ENCODE measurements at places on chromosomes 4 and X. TPM values are rescaled to one million over a fixed set of nuclear protein-coding genes. Genes with fewer than 3 reads are reported as not detected.
A peak's percentile ranks its signal among the peaks of the same experiment; 100 is the strongest.

DNA sequence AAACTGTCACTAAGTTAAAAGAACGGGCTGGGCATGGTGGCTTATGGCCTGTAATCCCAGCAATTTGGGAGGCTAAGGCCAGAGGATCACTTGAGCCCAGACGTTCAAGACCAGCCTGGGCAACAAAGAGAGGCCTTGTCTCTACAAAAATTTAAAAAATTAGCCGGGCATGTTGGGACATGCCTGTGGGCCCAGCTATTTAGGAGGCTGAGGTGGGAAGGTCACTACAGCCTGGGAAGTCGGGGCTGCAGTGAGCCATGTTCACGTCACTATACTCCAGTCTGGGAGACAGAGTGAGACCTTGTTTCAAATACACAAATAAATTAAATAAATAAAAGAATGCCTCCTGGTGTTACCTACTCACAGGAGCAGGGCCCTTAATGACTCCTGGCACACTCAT is 69.5 kb downstream of the APBB2 start:
- DNase-seq, result no peak

DNA sequence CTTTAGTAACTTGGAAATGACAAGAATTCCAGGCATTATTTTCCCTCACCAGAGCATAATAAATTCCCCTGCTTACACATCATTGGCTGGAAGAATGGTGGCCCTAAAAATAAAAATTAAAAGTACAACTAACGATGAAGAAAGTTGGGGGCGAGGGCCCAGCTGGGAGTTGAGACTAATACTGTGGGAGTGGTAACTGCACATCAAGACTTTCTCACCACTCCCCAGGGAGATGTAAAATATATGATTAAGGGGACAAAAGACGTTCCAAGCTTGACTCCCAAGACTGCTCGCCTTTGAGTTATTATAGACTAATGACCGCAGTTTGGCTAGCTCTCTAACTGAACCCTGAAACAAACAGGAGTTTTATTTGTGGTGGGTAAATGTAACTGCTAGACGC is 30.0 kb downstream of the SMIM31 start:
- no peak for DNase-seq

CTAG2 gene
- not detected for total RNA-seq

OTC gene
- not detected for total RNA-seq

DNA sequence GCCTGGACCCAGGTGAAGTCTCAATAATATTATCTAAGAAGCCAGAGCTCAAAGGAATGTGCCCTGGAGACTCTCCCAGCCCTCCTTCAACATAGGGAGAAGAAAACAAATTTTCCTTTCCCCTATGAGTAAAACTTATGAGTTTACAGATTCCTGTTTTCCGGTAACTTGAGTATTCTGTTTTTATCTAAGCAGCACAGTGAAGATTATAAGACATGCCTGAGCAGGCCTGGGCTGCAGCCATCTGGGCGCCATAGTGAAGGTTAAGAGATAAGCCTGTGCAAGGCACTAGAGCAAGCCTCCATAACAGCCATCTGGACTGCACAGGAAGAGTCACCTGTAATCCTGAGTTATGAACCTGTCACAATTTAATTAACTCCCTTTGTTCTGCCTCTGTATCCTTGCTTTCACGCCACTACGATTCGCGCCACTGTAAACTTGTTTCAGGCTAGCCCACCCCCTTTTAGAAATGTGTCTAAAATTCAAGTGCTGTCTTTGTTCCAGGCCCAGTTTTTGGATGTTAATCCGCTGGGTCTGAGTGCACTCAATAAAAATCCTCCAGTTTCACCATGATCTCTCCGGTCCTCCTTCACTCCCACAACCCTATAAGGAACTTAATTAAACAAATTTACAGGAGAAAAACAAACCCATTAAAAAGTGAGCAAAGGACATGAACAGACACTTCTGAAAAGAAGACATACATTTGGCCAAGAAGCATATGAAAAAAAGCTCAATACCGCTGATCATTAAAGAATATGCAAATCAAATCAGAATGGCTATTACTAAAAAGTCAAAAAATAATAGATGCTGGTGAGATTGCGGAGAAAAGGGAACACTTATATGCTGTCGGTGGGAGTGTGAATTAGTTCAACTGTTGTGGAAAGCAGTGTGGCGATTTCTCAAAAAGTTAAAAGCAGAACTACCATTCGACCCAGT is 189.5 kb downstream of the APBB2 start:
- peak; percentile 33 for DNase-seq

- peak; percentile 47 for DNase-seq
Observed at GRCh38 chr4:113921089-113921794, 58.2 kb downstream of the ARSJ start.

DOCK11 gene
- 60.8 TPM for total RNA-seq

AMER1 gene
- total RNA-seq, result 2.0 TPM

APBB2 gene
- 75.8 TPM for total RNA-seq

DNA sequence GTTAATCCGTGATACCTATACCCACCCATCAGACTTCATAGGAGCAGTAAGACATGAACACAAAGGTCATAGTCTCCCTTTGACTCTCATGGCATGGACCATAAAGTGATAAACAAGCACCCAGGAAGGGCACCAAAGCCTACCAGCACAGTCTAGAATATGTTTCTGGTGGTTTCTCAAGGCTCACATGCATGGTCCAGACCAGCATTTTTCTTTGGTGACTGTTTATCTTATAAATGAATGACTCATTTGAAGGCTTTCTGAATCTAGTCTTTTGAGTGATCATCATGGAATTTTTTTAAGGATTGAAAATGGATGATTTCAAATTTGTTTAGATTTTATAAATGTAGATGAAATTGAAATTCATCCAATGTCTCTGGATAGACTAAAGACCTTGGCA is 32.0 kb upstream of the AMELX start:
- peak; percentile 73 for DNase-seq

STATH gene
- total RNA-seq, result not detected

XK gene
- not detected for total RNA-seq

- DNase-seq, result peak; percentile 39
Observed at GRCh38 chr4:98557194-98557892, 101.1 kb downstream of the TSPAN5 start.

FAM9B gene
- not detected for total RNA-seq
